Nephron progenitor cell (in vitro differentiated cells): ENCODE measurements at places on chromosomes 13 and 19.

GRCh38 chr13:113000575-113000974 is 31.6 kb downstream of the MCF2L start:
- DNase-seq: no peak

DNA sequence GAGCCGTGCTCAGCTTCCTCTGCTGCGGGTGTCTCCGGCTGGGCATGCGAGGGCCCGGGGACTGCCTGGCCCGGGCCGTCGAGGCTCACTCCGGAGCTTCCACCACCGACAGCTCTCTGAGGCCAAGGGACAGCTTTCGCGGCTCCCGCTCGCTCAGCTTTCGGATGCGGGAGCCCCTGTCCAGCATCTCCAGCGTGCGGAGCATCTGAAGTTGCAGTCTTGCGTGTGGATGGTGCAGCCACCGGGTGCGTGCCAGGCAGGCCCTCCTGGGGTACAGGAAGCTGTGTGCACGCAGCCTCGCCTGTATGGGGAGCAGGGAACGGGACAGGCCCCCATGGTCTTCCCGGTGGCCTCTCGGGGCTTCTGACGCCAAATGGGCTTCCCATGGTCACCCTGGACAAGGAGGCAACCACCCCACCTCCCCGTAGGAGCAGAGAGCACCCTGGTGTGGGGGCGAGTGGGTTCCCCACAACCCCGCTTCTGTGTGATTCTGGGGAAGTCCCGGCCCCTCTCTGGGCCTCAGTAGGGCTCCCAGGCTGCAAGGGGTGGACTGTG is 1.2 kb downstream of the S1PR4 start:
- no peak for DNase-seq

- no peak for DNase-seq
Observed at GRCh38 chr19:44590245-44591059, 22.9 kb upstream of the IGSF23 start.

GRCh38 chr13:62747152-62747551 is 1331.5 kb upstream of the PCDH20 start:
- DNase-seq: no peak

DNA sequence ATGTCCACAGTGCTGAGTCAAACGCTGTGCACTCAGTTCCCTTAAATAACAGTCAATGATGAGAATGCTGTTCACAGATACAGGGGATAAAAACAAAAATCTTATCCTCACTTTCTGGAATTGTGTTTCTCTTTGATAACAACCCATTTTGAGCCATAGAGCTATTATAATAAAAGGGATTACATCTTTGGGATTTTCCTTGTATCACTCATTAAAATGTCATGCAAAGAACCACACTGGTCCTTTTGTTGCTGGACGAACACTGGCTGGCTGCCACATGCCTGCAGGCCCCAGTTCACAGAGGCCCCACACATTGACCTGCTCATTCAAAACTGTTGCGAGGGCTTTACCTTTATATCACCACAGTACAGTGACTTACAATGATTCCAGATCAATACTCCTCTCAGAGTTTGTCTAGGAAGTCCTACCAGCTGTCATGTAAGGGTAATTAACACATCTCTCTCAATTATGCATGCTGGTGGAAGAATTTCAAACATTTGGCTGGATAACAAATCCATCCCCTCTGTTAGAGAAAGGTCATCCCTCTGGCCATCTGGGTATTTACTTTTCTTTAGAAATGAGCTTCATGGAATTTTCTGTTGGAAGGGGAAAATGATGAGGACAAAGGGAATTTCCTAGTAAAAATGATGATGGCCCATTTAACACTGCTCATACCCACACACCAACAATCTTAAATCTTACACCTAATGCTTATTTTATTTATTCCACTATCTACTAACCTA is 85.9 kb downstream of the MBNL2 start:
- no peak for DNase-seq

DNA sequence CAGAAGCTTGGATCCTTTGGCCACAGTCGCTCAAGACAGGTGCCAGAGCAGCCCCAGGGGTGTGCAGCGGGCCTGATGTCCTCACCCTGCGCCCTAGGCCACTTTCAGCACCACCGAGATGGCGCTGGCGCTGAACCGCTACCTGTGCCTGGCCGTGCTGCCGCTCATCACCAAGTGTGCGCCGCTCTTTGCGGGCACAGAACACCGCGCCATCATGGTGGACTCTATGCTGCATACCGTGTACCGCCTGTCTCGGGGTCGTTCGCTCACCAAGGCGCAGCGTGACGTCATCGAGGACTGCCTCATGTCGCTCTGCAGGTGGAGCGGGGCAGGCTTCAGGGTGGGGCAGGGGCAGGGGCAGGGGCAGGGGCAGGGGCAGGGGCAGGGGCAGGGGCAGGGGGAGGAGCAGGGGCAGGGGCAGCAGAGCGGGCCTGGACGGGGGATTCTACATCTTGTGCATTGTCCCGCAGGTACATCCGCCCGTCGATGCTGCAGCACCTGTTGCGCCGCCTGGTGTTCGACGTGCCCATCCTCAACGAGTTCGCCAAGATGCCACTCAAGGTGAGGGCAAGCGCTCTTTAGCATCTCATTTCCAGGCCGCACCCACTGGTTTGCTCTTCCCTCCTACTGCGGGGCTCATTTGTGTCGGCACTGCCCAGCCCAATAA is 69.1 kb downstream of the RYR1 start:
- DNase-seq: no peak

DNA sequence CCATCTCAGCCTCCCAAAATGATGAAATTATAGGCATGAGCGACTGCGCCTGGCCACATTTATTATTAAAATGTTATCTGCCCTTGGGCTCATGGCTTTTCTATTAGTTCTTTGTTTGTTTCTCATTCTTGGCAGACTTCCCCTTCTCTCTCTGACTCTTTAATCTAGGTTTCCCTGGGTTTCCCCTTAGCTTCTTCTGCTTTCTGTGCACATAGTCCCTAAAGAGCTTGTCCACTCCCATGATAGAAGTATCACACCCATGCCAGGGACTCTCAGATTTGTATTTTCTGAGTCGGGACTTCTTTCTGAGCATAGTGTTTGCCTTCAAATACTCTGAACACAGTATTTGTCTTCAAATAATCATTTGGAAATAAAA is 38.6 kb upstream of the ITM2B start:
- DNase-seq: no peak

DNA sequence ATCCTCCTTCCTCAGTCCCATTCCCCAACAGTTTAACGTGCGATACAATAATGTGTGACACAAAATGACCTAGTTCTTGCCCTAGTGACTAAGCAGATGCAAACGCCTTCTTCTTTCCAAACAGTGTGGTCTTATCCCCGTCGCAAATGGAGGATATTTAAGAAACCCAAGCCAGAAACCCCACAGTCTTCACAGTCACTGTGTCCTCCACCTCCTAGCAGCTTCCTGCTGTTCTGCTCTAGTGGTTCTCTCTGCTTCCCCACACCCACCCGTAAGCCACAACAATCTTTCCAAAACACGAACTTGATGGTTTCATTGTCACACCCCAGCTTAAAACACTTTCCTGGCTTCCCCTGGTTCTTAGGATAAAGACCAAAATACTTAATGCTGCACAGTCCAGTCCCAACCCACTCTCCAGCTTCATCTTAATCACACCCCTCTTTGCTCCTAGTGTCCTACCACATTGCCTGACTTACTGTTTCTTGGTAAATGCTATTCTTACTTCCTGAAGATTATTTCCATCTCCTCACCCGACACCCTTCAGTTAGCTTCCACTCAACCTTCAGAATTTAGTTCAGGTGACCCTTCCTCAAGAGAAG is 32.3 kb downstream of the ITM2B start:
- DNase-seq: no peak

GRCh38 chr13:39419876-39420275 is 183.1 kb downstream of the LHFPL6 start:
- DNase-seq: no peak

- no peak for DNase-seq
Observed at GRCh38 chr19:37926711-37927110, 19.7 kb downstream of the SIPA1L3 start.

DNA sequence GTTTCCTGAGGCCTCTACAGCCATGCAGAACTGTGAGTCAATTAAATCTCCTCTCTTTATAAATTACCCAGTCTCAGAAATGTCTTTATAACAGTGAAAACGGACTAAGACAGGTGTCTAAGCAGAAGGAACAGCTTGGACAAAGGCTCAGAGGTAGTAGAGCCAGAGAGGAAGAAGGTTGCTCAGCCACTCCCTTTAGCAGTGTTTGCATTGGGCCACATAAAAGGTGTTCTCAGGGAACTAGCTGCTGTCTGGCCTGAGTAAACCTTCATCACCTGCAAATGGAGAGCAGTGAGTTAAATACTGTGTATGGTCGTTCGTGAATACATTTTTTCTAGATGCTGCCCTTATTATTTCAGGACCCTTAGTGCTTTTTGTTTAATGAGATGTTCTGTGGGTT is 383.4 kb downstream of the EFNB2 start:
- no peak for DNase-seq

DNA sequence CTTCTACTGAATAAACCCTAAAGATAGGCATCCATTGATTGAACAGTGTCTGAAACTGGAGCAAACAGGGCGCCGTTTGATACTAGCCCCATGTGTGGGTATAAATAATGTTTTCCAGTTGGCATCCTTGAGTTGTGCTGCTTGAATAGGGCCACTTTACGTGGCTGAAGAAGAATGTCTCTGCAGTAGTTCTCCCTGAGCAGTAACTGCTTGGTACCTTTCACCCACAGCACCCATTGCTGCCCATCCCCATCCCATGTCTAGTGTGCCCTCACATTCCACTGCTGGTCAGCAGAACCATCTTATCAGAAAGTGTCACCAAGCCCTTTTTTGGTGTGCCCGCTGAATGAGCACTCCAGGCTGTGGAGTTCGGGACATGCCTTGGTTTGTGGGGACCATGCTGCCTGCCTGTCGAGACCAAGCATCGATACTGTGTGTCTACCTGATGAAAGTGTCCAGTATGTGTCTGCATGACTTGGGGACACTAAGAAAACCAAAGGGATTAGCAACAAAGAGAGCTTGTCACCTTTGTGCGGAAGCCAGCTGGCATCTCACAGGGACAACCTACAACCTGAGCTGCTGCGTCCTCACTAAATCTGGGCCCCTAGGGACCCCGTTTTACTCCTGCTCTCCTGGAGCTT is 162.0 kb downstream of the TM9SF2 start:
- no peak for DNase-seq

- DNase-seq: no peak
Observed at GRCh38 chr19:2797280-2797679, 12.0 kb downstream of the THOP1 start.

DNA sequence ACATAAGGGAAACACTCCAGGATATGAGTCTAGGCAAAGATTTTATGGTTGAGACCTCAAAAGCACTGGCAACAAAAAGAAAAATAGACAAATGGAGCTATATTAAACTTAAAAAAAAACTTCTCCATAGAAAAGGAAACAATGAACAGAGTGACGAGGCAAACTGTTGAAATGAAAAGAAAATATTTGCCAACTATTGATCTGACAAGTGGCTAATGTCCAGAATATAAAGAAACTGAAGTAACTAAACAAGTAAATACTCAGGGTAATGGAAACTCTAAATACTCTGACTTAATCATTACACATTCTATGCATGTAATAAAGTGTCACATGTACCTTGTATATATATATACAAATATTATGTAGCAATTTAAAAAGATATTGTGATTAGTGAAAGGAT is 562.5 kb downstream of the GPC5 start:
- no peak for DNase-seq

DNA sequence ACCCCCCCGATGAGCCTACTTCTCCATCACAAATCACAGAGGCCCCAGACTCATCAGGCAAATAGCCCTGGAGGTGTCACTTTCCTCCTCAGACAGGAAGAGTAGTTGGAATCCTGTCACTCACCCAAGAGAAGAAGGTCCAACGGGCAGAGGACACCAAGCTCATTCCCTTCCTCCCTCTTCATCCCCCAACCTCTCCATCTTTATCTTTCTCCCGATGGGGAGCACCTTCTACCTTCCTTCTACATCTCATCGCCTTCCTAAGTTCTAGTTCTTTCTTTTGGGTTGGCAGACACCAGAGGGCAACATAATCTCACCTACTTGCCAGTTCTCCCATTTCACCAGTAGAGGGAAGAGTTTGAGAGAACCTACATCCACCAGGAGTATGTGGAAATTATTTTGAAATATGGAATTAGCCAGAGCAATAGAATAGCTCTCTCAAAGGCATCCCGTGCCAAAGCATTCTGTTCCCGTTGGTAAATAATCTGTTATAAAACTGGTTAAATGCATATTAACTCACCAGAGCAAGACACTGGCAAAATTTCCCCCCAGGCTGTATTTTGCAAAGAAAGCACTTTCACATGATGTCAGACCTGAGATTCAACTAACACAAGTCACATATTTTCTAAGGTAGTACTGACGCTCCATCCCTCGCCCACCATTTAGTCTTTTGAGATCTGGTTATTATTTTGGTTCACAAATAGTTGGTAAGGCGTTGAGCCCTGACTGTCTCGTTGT is 55.0 kb downstream of the ZIC5 start:
- no peak for DNase-seq

- DNase-seq: no peak
Observed at GRCh38 chr19:45976178-45976577, 2.5 kb upstream of the NOVA2 start.

DNA sequence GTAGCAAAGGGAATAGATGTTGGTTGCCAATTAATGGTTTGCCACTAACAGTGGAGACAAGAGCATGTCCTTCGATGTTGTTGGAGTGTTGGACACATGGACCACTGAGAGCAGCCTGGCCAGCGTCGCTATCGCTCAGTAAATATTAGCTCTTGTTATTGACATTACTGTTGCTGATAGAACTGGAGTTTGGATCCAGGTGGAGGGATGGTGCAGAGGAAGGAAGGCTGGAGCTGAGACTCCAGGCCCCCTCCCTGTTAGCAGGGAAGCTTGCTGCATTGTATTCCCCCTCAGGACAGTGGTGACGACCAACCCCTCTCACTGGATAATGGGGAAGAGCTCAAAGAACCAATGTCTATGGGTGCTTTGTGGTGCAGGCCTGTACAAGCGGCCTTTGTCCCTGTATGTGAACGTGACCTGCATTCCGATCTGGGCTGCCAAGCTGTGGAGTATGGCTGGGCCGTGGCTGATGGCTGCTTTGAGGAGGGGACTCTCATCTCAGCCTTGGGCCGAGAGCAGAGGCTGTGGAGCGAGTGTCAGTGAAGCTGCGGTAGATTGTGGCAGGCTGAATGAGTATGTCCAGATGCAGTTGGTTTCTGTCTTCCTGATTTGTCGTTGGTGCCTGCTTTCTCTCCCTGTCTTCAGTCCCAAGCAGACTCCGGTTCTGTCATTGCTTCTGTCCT is 7.0 kb downstream of the CLASRP start:
- DNase-seq: no peak

GRCh38 chr19:2290441-2291184 is 8.6 kb upstream of the PEAK3 start:
- DNase-seq: no peak

DNA sequence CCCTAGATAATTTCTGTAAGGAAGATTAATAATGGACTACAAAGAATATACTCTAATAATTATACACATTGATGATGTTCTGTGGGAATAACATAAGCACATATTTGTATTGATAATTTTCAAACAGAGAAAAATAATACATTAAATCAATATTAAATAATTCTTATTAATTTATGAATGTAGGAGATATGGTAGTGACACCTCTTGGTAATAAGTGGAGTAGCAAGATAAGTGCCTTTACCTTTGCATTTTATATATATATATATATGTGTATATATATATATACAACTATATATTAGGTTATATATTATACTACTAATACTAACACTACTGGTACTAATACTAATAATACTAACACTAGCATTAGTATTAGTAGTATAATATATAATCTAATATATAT is 905.8 kb downstream of the SLITRK1 start:
- no peak for DNase-seq
